ENCODE measurements at places on chromosomes 1 and 21. TPM values are rescaled to one million over a fixed set of nuclear protein-coding genes. Genes with fewer than 3 reads are reported as not detected.

The AMY2B gene
- 3.0 TPM for total RNA-seq

The MAEL gene
- total RNA-seq: not detected

The FAM167B gene
- total RNA-seq: 3.1 TPM

The CCDC190 gene
- not detected for total RNA-seq

The F13B gene
- not detected for total RNA-seq

The RNF223 gene
- total RNA-seq: not detected

The CD1E gene
- total RNA-seq: not detected

The DMAP1 gene
- total RNA-seq: 20.7 TPM

The OR2AK2 gene
- total RNA-seq: not detected

The KMO gene
- 0.14 TPM for total RNA-seq

The TRIM17 gene
- total RNA-seq: 5.6 TPM

The SLC30A10 gene
- total RNA-seq: 0.15 TPM

The KCTD3 gene
- total RNA-seq: 67.9 TPM

The AMY2A gene
- total RNA-seq: not detected

DNA sequence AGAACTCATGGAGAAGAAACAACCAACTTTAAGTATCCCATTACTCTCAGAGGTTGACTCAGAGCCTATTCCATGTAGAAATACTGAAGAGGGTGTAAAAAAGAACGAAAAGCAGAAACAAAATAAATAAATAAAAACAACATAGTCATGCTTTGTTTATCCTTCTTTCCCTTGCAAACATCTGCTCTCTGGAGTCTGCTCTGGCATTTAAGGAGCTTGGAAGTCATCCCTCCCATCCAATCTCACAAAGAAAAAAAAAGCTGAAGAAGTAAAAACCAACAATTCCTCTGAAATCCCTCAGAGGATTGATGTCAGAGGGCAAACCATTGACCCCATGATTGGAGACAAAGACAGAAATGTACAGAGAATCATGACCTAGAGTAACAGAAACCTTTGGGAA, 302.6 kb upstream of the GREM2 start:
- no peak for DNase-seq

DNA sequence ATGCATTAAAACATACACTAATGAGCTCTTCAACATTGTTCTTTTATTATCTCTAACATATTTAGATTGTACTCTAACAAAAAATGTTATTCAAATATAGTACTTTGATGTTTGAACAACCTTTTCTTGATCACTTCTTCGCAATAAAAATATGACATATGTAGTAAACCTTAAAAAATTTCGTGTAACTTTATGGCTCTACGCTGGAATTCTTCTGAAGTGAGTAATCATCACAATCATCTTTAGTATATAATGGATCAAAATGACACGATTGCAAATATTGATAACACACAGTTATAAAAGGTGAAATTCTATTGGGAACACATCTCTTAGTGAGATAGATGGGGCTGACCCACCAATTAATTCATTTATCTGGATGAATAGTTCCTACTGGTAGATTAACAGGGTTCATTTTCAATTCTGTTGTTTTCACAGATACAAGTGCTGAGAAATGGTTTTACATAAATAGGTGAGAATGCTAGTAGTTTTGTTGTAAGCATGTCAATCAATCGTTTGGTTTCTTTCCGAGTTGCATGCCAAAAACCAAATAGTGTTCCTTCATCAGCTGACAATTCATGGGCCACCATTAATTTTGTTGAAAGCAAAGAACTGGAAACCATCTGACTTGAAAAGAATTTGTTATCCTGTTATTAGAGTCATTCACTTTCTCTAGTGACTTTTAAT, 1.5 kb upstream of the ZMPSTE24 start:
- DNase-seq: no peak

- peak; percentile 99 for DNase-seq
Measured at GRCh38 chr1:230867903-230868735, at the start of gene C1orf198. Gene C1orf198, minus strand, starts transcription at chr1:230868521. Its CDS starts 9 bp downstream, at chr1:230868512.

DNA sequence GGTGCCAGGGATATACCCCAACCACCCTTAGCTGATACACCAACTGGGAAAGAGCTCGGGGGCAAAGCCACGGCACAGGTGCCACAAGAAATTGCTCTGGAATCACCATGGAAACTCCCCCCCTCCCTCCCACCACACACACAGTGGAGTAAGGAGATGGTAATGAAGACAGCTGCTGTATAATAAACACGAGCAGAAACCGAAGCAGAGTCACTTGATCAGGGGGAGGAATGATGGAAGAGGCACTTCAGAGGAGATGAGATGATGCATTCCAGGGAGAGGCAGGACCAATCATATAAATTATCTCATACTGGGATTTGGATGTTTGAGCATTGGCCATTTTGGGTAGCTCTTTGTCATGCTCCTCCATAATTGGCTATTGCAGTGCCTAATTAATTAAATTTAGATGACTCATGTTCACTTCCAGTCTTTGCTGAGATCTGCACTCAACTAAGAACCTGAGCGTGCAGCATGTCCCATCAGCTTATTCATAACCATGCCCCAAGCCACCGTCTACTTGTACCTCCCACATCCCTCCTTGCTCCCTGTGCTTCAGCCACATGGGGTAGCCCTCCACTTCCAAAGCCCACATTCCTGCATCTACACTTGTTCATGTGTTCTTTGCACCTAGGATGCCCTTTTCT, 189.5 kb downstream of the ZSCAN20 start:
- no peak for DNase-seq

- DNase-seq: no peak
Measured at GRCh38 chr1:188931506-188931905, 1546.2 kb downstream of the BRINP3 start.

GRCh38 chr21:33881689-33882440, 33.7 kb downstream of the ATP5PO start:
- no peak for DNase-seq

GRCh38 chr1:218482683-218483082, 137.5 kb downstream of the TGFB2 start:
- no peak for DNase-seq

DNA sequence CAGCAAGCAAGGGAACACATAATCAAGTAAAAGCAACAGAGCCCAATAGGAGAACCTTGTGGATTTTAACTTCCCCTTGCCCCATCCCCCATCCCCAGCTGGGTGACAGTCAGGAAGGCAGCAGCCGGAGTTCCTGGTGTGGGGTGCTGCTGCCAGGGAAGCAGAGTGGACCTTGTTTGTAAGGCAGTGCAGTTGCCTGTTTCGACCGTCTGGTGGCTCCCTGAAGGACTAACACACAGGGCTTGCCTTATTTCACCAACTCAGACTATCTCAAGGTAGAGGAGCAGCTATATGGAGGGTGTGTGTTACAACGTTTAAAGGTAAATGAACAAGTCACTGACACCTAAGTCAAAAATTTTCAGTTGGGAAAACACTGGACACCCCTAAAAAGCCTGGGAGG, 6.6 kb downstream of the KRTAP10-8 start:
- peak; percentile 74 for DNase-seq

DNA sequence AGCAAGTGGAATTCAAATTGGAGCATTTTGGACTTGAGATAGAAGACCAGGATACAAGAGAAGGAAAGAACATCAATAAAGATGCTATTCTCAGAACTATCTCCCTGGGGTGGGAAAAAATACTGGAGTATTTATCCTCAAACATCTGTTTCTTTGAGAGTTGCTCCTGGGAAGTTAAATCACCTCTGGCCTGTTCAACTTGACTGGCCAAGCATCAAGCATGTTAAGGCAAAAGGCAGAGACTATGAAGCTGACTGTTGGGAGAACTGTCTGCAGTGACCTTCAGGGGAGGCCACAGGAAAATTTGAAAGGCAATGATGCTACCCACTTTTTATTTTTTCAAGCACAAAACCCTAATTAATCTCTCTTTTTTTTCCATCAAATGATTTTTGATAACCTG, 239.0 kb downstream of the NTNG1 start:
- DNase-seq: no peak

DNA sequence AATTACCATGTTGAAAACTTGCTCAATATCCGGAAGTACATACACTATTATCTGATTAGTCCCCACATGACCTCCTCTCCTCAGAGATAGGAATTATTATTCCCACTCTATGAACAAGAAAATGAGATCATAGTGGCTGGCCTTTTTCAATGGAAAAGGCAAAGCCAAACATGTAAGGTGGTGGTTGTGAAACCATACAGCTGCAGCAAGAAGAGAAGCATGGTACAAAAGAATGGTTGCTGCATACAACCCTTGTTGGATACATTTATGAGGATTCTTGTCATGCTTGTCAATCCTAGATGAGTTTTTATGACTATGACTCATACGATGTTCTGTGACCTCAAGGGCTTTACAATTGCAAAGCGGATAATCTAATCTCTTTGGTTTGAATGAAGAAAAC, 514.7 kb downstream of the PLPP3 start:
- no peak for DNase-seq

- no peak for DNase-seq
Measured at GRCh38 chr1:27258598-27258997, 24.2 kb downstream of the WDTC1 start.

DNA sequence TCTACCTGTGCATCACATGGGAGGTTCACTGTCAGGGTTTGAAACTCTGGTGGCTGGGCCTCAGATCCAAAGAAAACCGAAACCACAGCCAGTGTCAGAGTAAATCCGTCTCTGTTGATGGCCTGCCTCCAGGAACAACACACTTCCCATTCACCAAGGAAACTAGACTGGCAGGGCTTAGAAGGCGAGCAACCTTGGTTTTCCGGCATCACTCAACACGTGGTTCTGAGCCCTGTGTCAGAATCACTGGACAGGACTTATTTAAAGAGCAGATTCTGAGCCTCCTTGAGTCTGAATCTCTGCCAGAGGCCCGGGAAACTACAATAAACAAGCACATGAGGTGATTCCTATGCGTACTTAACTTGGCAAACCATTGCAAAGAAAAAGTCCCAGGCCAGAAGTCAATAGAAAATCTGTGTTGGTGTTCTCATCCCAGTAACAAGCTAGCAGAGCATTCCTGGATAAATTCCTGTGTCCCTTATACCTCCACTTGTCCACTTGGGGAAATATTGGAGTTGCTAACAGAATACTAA, 70.0 kb downstream of the KCTD3 start:
- DNase-seq: peak; percentile 8

GRCh38 chr1:159918352-159919200, 6.7 kb downstream of the TAGLN2 start:
- no peak for DNase-seq

- DNase-seq: no peak
Measured at GRCh38 chr1:41713557-41714327, 205.0 kb downstream of the HIVEP3 start.

DNA sequence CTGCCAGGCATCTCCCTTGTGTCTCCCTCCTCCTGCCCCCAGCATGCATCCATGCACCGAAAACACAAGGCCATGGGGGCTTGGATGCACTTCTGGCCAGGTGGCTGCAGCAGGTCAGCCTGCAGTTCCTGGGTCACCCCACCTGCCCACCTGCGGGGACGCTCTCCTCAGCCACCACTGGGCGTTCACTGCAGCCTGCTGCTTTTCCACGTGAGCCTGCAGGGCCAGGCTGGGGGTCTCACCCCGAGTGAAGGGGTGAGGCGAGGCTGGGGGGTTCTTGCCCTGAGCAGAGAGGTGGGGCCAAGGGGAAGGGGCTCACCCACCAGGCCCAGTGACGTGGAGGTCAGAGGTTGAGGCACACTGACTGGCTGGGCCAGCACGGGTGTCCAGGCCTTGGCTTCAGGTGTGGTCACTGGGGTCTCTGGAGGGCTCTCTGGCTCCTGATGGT, 64.6 kb downstream of the WNT9A start:
- peak; percentile 63 for DNase-seq

DNA sequence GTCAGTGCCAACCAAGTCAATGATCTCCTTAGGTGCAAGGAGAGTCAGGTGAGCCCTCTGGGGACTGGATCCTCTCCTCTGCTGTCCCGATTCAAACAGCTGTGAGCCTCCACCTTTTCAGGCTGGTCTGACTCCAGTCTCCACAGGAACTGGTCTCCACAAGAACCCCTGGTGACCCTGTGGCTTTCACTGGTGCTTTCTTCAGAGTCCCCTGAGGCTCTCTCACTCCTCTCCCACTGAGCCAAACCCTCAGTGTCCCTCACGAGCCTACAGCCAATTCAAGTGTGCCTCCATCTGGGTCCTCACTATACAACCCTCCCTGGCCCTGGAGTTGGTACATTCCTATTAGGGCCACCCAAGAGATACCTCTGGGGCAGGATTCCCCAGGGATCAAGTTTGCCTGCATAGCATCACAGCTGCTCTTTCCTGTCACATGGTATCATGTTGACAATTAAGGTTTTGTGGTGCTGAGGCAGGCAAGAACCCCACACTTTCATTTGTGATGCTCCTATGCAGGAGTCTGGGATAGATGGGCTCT, 5.2 kb upstream of the NGF start:
- DNase-seq: no peak

DNA sequence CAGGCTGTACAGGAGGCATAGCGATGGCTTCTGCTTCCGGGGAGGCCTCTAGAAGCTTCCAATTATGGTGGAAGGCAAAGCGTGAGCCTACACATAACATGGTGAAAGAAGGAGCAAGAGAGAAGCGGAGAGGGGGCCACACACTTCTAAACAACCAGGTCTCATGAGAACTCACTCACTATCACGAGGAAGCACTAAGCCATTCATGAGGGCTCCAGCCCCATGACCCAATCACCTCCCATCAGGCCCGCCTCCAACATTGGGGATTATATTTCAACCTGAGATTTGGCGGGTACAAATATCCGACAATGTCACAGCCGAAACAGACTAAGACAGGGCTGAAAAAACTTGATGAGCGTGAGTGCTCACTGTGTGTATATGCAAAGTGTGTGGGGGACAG, 89.3 kb upstream of the CNIH3 start:
- no peak for DNase-seq

Data from H7 (cell line).